ENCODE measurements at places on chromosomes 4 and X.
A peak's percentile ranks its signal among the peaks of the same experiment; 100 is the strongest.

- no peak for DNase-seq
Observed at GRCh38 chrX:14607446-14607985, 78.2 kb downstream of the GLRA2 start.

- no peak for DNase-seq
Observed at GRCh38 chr4:824461-825062, 1.4 kb downstream of the CPLX1 start.

DNA sequence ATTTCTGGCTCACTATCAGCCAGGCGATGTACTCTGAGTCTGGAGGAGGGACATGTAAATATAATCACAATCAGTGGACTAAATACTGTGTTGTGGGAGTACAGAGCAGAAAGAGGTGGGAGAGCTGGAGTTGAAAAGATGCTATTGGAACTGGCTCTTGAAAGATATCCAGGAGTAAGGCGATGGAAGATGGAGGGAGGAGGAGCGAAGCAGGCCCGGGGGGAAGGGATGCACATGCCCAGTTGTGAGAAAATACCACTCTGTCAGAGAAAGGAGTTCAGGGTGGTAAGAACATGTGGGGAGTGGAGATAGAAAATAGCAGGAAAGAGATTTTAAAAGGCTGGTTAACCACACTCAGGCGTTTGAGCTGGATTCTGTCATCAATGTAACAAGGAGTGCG is 216.9 kb upstream of the ETNPPL start:
- no peak for DNase-seq

DNA sequence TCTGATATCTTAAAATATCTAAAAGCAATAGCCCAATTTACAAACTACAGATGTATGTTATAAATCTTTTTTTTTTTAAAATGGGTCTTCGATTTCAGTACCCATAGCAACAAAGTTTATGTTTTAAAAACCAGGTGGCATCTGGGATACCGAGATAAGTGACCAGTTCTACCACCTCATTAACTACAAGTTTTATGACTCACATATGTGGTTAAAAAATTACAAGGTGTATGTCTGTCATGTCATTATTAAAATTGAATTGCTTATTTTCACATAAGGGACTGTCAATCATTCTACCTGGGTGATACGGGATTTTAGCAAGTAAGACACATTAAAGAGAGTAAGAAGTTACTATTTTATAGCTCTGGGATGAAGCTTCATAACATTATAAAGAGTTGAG is 192.0 kb upstream of the ETNPPL start:
- DNase-seq, result no peak

- no peak for DNase-seq
Observed at GRCh38 chr4:155904331-155904730, 835 bp downstream of the TDO2 start.

DNA sequence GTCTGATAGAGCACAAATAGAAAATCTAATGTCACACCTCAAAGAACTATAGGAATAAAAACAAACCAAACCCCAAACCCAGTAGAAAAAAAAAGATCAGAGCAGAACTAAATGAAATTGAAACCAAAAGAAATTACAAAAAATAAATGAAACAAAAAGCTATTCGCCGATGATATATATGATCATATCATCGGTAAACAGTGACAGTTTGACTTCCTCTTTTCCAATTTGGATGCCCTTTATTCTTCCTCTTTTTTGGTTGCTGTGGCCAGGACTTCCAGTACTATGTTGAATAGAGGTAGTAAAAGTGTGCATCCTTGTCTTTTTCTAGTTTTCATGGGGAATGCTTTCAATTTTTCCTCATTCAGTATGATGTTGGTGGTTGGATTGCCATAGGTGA is 215.3 kb upstream of the AR start:
- DNase-seq, result no peak

DNA sequence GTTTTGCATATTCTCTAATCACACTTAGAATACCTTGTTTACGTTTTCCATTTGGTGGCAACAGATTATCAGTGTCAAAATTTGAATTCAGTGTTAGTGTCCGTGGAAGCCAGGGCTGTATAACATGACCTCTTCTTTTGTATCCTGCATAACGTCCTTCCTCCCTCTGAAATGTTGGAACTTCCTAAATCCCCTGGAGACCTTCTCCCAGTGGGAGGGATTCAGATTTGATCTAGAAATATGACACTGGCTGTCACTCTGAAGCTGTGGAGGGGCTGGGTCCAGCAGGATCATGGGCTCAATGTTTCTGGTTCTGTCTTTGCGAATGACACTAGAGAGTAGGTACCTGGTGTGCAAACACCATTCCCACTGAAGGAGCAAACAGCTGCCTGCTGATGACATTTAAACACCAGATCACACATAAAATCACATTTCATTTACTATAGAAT is 850 bp upstream of the CXCL3 start:
- no peak for DNase-seq

GRCh38 chr4:121717680-121718237 is 21.0 kb upstream of the ANXA5 start:
- no peak for DNase-seq

- DNase-seq, result no peak
Observed at GRCh38 chrX:101206471-101206870, 13.1 kb upstream of the DRP2 start.

DNA sequence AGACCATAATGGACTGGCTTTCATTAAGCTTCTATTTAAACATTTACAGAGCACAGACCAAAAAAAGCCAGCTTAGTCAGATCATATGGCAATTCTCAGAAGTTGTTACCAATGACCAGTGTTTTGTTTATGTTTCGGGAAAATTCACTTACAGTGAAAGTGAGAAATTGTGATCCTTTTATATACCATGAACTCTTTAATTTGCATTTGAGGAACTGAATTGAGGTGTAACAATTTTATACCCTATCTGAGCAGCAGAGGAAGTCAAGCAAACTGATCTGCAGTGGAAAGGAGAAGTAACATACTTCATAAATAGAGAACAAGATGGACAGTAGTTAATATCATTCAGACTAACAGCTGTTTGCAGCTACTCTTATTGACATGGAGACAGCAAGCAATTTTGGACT is 97.1 kb downstream of the TMA16 start:
- peak; percentile 3 for DNase-seq

GRCh38 chr4:78032446-78032845 is 24.7 kb upstream of the FRAS1 start:
- no peak for DNase-seq

GRCh38 chrX:17549107-17549651 is 174.2 kb downstream of the NHS start:
- DNase-seq, result no peak

DNA sequence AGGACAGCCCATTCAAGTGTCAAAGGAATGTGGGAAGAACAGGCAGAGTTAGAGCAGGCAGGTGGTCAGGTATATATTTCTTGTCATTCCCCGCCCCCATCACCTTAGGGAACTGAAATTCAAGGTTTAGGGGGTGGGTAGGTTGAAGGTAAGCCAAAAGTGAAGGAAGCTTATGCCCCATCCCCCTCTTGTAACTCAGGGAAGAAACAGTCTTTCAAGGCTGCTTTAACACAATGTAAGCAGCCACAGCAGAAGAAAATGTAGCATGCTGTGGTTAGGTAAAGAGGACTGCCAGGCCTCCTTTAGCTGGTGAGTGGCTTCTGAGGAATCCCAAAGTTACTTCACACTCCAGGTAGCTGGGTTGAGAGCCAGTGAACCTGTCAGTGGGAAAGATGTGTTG is 122.3 kb downstream of the RS1 start:
- DNase-seq, result no peak

GRCh38 chr4:159298502-159298901 is 195.6 kb downstream of the RAPGEF2 start:
- peak; percentile 4 for DNase-seq

- peak; percentile 40 for DNase-seq
Observed at GRCh38 chr4:153127760-153128494, 76.3 kb upstream of the TRIM2 start.

GRCh38 chrX:50814701-50815100 is 707 bp upstream of the SHROOM4 start:
- DNase-seq, result no peak

GRCh38 chr4:40562681-40563080 is 67.0 kb downstream of the RBM47 start:
- no peak for DNase-seq

DNA sequence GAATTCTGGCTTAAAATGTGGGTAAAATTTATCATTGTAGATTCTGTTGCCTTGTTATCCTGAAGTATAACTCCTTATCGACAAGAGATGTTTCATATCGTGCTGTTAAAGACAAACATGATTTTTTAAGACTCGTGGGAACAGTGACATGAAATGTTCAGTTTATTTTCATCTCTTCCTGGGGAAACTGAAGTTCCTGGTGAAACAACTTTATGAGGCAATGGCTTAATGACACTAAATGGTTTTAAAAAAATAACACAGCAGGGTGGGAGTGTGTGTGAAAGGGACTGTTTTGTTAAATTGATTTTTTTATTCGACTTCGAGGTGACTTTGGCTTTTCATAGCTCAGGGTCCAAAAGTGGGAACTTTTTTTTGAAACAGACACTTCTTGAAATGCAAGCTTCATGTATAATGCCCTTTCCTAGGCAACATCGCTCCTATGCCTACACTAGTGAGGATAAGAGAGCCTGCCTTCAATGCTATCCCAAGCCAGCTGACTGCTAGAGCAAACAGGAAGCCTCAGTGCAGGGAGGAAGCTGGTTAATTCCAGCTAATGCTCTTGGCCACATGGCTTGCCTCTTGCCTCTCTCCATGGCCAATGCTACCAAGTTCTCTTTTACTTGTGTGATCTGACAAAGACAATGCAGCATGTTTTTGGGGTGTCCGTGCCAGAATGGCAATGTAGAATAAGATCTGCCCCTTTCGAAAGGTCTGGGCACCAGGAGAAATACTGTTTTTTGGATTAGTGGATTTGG is 80.9 kb upstream of the PLAC1 start:
- no peak for DNase-seq

All from GM18507 (cell line).